ENCODE measurements at places on chromosomes 12 and 14.

GRCh38 chr12:109600481-109600880 lies 26.9 kb downstream of the MVK start:
- DNase-seq = no peak

- no peak for DNase-seq
These were observed 58.0 kb upstream of the LRFN5 start for GRCh38 chr14:41548666-41549065.

GRCh38 chr12:7915661-7916403 lies 20.2 kb downstream of the SLC2A3 start:
- no peak for DNase-seq

DNA sequence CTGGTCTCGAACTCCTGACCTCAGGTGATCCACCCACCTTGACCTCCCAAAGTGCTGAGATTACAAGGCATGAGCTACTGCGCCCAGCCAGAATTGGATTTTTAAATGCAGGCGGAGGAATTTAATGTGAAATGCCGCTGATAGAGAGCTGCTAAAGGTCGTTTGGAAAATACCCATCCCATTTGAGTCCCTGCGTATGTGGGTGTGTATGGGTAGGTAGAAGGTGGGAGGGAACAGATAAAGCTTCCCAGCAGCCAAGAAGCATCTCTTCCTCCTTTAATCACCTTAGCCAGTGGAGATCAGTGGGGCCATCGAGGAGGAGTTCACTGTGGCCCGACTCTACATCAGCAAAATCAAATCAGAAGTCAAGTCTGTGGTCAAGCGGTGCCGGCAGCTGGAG lies 16.2 kb upstream of the PIP4K2C start:
- no peak for DNase-seq

- DNase-seq = no peak
These were observed 19.5 kb upstream of the CERS5 start for GRCh38 chr12:50186681-50187080.

DNA sequence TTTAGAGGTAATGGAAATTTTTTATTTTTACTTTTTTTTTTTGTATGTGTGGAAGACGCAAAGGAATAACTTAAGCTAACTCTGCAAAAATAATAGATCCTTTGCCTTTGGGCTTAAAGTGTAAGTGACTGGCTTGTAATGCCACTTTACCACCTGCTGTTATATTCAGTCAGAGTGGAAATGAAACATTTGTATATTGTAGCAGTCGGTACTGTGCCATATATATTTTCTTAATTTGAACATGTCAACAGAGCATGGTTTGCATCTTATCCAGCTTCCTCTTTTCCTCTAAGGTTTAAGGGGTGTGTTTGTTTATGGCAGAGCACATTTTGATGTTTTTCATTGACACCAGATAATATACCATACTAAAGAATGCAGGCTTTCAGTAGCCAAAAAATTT lies 176.6 kb downstream of the TRHDE start:
- no peak for DNase-seq
